ENCODE measurements at places on chromosomes 5 and 9.

DNA sequence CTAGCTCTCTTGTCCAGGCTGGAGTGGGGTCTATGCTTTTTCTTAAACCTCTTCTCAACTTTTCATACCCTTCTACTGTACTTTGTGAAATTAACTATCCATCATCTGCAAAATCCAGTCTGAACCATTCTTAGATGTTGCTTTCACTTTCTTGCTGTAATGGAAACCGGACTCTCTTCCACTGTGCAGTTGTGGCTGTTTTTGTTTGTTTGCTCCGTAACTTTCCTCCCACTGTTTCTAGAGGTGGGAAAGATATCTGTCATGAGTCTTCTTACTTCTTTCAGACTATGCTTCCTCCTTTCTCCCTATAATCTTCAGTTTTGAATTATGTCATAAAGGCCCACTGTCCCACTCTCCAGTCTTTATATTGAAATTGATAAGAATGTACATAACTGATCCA, 6.5 kb downstream of the TNPO1 start:
- no peak for DNase-seq

- DNase-seq: no peak
Measured at GRCh38 chr9:35594471-35594870, 10.6 kb upstream of the TESK1 start.

DNA sequence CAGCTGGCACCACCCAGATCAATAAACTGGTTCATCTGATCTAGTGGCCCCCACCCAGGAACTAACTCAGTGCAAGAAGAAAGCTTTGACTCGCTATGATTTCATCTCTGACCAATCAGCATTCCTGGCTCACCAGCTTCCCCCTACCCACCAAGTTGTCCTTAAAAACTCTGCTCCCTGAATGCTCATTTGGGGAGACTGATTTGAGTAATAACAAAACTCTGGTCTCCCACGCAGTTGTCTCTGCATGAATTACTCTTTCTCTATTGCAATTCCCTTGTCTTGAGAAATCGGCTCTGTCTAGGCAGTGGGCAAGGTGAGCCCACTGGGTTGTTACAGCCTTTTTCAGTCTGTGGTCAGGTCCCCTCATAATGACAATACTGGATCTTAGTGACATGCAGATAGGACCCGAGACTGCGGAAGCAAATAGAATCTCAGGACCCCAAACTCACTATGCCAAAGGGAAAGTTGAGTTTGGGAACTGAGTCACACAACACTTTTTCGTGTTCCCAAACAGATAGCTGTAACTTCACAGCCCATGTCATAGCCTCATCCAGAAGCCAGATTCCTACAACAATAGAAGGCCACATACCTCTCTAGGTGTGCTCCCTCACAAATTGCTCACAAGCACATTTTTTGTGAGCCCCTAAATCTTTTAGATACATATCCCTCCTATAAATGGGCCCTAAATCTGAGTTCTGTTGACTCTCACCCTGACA, 175.2 kb upstream of the RAI14 start:
- no peak for DNase-seq

DNA sequence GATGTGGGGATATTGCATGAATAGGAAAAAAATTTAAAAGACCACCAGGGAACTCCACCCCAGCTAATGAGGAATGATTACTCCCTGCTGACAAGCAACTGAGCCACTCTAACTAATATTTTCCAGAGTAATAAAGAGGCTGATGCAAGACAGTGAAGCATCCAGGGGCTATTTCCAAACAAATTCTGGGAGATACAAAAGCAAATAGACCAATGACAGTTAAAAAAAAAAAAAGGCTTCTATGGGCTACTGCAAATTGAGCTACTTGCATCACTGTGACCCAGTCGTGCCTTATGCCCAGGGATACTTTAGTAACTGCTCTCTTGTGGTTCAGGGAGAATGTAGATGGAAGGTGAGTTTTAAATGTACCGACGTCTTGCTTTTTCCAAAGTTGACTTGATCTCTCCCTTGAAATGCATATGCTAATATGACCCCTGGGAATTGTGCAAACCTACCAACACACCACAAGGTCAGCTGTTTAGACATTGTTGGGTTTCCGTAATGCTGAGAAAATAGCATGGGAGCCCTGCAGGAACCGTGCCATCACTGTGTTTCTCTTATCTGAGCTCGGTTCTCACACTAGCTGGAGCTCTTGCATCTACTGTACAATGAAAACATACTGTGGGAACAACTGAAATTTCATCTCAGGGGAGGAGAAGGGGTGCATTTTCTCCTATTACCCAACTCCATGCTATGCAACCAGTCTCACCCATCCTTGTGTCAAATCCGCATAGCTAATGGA, 250.6 kb upstream of the MAP3K1 start:
- DNase-seq: no peak

DNA sequence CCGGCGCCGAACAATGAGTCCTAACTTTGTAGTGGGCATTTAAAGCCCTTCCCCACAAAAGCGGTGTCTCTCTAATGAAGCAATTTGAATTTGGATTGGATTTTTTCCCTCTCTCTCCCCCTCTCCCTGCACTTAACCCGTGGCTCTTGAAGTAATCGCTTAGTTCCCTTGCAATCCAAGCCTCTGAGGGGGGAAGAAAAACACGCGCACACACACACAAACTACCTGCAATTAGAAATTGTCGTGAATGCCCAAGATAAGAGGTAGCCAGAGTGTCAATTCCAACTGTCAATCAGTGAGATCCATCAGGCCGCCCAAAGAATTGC, 1.2 kb downstream of the LHX6 start:
- DNase-seq: no peak

- DNase-seq: no peak
Measured at GRCh38 chr9:27618066-27618465, 44.8 kb upstream of the C9orf72 start.

GRCh38 chr9:14271093-14271673, 42.8 kb downstream of the NFIB start:
- no peak for DNase-seq

- DNase-seq: no peak
Measured at GRCh38 chr5:2006971-2007291, 124.2 kb upstream of the IRX4 start.

DNA sequence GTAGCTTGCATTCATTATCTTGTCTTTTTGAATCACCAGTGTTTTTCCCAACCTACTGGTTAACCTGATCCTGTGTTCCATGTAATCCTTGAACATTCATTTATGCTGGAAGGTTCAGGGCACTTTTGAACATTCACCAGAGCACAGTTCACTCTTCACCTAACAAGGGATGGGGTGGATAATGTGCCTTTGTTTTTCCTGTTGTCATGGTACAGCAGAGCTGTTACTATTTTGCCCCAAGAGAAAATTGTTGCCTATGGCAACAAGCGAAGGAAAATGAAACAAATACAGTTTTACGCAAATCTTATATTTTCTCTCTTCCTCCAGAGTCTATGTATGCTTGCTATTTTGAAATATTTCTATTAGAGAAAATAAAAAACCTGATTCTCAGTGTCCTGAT, 60.3 kb upstream of the RIOK2 start:
- DNase-seq: no peak

DNA sequence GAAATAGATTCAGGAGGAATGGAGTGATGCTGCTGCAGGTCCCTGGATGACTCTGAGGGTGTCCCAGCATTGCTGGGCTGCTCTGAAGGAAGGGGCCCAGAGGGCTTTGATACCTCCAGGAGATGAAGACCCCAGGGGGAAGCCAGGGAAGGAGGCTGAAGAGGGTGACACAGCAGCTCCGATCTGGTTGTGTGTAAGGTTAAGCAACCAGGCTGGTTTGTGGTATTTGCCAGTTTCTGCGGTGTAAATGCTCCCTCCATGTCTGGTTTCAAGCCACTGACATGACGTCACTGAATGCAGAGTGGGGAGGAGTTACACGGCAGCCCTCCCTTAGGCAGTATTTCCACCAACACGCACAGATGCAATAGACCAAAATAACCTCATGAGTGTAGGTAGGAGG, 40.0 kb upstream of the ORM1 start:
- no peak for DNase-seq

DNA sequence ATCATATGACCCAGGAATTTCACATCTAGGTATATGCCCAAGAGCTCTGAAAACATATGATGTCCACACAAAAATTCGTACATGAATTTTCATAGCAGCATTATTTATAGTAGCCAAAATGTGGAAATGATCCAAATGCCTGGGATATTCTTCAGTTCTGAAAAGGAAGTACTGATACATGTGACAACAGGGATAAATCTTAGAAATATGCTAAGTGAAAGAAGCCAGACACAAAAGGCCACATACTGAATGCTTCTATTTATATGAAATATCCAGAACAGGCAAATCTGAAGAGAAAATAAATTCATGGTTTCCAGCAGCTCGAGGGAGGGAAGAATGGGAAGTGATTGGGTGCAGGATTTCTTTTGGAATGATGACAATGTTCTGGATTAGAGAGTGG, 16.8 kb upstream of the ZBTB43 start:
- no peak for DNase-seq

GRCh38 chr5:146862641-146863040, 15.9 kb downstream of the PPP2R2B start:
- DNase-seq: no peak

- no peak for DNase-seq
Measured at GRCh38 chr9:19028835-19029451, 4.1 kb downstream of the SAXO1 start.

- DNase-seq: no peak
Measured at GRCh38 chr5:57193757-57194413, 20.0 kb downstream of the GPBP1 start.

DNA sequence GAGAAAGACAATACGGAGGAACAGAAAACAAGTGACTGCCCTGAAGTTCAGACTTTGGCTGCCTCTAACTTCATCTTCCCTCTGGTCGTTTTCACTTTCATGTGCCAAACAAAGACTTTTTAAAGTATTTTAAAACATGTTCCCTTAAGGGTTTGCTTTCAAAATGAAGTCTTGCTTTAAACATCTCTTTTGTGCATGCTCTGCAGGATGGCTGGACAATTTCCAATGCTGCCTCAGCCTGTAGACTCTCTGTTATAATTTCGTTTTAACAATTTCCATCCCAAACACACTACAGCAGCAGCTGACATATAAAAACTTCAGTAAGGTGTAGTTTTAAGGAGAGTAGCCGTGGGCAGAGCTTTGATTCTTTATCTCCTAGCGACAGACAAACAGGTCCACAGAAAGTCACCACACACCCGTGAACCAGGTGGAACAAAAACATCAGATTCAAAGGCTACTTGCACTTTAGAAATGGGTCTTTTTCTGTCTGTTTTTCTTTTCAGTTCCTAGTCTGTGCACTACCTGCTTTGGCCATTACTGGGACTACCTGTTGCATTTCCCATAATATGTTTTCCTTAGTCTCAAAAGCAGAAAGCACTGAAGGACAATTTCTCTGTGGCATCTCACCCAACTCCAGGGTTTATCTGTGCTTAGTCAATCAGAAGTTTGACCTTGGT, 308.9 kb downstream of the DTWD2 start:
- DNase-seq: no peak

DNA sequence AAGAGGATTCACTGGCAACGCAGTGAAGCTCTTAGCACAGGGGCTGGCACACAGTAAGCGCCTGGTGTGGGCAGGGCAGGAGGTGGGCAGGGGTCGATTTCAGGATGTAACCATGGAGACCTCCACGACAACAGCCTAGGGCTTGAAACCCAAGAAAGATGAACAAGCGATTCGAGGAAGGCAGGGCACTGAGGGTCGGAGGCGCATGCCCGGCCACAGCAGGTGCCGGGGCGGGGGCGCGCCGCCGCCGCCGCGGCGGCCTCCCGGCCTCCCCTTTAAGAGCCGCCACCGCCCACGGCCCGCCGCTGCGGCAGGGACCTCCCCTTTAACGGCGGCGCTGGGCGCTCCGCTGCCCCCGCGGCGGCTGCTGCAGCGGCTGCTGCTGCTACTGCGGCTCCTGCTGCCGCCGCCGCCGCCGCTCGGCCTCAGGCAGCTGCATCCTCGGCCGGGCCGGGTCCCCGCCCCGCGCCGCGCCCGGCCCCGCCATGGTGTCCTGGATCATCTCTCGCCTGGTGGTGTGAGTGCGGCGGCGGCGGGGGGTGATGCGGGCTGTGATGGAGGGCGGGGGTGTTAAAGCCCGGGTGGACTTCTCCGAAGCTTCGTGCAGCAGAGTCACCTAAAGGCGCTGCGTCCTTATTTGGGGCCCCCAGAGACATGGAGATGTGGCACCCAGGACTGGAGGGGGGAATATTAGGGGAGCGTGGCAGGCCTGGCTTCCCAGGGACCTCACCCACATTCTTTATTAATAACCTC, at the start of gene REEP2:
Gene REEP2 (plus strand): TSS at position 334 of the 753 bp plus-strand sequence. CDS start 152 bp downstream, at position 486.
- DNase-seq: peak; percentile 63

DNA sequence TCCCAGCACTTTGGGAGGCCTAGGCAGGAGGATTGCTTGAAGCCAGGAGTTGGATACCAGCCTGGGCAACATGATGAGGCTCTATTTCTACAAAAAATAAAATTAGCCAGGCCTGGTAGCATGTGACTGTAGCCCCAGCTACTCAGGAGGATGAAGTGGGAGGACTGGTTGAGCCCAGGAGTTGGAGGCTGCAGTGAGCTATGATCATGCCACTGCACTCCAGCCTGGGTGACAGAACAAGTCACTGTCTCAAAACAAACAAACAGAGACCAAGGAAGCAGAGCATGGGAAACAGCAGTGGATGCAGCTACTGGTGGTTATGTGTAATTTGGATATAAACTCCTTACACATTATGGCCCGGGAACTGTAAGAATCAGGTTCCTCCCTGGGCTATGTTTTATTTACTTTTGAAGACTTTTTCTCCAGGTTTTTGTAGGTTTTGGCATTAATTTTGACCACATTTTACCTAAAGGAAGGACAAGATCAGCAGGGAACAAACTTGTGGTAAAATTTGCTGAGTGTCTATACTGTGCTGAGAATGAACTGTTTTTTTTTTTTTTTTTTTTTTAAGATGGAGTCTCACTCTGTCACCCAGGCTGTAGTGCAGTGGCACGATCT, 8.3 kb downstream of the KIF2A start:
- no peak for DNase-seq

DNA sequence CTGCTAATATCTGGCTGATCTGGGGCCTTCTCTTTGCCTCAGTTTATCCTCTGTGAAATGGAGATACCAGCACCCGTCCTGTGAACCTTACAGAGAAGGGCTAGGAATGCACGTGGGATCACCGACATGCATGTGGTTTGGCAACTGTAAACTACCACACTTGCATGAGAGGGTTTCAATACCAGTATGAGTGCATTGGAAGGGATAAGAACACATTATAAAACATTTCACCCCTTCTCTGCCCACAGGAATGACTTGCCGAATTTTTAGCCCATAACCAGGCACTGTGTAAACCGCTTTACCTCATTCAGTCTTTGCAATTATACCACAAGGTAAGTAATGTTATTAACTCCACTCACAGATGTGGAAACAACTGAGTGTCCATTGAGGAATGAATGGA, 8.9 kb upstream of the RAB14 start:
- DNase-seq: no peak

DNA sequence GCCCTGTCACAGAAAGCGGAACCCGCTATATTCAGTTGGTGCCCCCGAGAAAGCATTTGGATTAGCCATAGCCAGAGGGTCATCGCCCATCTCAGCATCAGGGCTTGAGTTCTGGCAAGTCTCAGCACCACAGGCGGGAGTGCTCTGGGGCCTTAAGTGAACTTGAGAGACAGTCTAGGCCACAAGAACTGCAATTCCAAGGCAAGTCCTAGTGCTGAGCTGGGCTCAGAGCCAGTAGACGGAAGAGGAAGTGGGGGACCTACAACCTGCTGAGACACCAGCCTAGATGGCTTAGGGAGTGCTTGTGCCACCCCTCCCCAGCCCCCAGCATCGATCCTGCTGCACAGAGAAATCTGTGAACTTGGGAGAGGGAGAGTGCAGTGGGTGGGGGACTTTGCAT, 594.9 kb downstream of the CCDC171 start:
- no peak for DNase-seq

Data from T-helper 2 cell (primary cell).